ENCODE measurements at places on chromosomes 4 and X.
A peak's percentile ranks its signal among the peaks of the same experiment; 100 is the strongest.

DNA sequence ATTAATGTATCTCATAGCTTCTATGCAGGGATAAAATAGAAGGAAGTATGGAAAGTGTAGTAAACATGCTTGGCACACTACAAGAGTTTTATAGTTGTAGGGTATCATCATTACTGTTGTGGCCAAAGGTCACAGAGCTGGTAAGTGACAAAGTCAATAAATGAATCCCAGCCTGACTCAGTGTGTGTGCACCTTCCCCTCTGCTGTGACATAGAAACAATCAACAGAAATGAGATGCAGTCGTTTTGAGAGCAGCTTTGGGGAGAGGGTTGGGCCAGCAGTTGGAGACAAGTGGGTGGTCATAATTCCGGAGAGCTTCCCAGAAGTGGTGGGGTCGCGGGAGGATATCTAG is 82.4 kb upstream of the RBPJ start:
- no peak for DNase-seq

- no peak for DNase-seq
These were observed 39.7 kb downstream of the TRIM61 start for GRCh38 chr4:164937576-164938270.

- no peak for DNase-seq
These were observed 28.5 kb upstream of the TMSB4X start for GRCh38 chrX:12946406-12946805.

- DNase-seq: no peak
These were observed 72.5 kb downstream of the RGS12 start for GRCh38 chr4:3365326-3365725.

- DNase-seq: no peak
These were observed 6.1 kb upstream of the CYSLTR1 start for GRCh38 chrX:78333521-78333920.

DNA sequence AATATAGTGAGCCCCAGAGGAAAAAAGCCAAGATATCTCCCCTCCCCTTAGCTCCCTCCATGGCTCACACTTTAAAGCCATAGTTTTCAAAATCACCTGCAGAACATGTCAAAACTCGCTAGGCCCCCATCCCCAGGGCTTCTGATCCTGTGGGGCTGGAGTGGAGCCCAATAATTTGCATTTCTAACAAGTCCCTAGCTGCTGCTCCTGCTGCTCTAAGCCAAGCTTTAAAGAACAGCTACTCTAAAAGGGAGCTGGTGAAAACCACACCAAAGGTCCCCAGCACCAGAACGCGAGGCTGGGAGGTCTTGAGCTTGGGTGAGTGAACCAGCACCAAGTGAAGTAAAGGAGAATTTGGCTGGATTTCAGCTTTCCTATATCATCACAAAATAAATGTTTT is 237.1 kb downstream of the ZNF674 start:
- no peak for DNase-seq

- DNase-seq: no peak
These were observed 320.6 kb downstream of the ADGRL3 start for GRCh38 chr4:61520681-61521160.

DNA sequence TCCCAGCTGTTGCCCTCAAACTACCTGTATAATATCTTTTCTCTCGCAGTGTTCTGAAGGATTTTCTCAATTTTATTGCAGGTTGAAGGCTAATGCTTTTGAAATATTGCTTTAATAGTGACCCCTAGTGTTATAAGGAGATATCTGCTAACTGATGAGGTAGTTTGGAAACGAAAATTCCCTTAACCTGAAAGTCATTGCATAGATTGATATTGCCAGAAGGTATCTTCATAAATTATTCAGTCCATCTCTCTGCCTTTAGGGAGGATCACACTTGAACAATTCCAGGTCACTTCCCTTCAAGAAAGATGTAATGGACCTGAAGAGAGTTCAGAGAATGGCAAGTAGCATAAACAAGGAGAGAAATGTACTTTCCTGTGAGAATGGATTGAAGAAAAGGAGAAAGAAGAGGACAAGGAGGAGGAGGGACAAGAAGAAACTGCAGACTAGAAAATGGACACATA is 44.1 kb downstream of the TIGD4 start:
- peak; percentile 18 for DNase-seq

DNA sequence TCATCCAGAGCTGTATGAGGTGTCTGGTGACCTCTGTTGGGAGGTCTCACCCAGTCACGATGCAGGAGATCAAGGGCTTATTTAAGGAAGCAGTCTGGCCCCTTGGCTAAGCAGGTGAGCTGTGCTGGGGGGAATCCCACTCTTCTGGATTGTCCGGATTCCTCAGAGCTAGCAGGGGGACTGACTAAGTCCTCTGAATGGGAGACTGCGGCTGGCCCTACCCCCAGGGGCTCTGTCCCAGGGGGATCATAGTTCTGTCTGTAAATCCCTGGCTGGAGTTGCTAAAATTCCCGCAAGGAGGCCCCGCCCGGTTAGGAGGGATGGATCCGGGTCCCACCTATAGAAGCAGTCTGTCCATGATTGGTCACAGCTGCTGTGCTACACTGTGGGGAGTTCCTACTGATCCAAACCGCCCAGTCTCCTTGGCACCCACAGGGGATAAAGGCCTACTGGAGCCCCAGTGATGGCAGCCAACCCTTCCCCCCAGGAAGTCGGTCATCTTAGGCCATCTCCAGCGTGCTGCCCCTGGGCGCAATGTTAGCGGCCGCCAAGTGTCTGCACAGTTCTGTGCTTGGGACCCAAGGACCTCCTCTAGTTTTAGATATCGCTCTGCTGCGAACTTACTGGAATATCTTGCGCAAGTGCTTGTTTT is 118.2 kb upstream of the KLF8 start:
- DNase-seq: no peak

DNA sequence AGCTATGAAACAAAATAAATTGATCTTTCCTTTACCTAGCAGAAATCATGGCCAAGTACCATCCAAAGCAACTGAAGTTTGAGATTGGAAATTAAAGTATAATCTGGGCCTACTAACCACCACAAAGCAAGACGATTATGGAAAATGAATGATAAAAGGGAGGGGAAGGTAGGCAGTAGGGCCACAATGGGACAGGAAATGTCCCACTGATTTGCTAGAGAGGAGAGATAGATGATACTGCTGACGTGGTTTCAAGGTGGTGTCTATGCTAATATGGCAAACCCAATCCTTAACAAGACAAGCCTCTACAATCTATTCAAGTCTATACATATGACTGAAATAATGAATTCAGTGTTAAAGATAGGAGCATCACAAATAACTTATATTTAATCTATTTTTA is 6.1 kb downstream of the TMPRSS11F start:
- no peak for DNase-seq

- peak; percentile 73 for DNase-seq
These were observed 17.4 kb upstream of the PDCL2 start for GRCh38 chr4:55609393-55609866.

DNA sequence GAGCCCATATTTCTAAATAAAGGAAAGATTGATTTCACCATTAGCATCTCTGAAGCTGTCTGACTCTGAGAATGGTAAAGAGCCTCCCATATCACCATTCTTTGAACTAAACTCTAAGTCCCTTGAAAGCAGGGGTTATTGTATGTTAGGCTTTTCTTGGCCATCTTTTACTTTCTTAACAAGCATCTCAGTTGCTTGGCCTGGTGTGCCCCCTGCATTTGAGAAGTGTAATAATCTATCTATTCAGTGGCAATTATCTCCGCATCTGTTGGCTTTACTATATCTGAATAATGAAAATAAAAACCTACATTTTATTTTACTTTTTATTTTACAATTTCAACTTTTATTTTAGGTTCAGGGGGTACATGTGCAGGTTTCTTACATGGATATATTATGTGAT is 128.3 kb upstream of the ARMCX2 start:
- DNase-seq: no peak

Data from HCEC 1CT (cell line).